Mesothelial cell of epicardium (in vitro differentiated cells): ENCODE measurements at places on chromosomes 3 and 15.
A peak's percentile ranks its signal among the peaks of the same experiment; 100 is the strongest.

GRCh38 chr3:42991341-42992315 is 12.5 kb downstream of the GASK1A start:
- no peak for DNase-seq

GRCh38 chr3:71226565-71227269 is 356.8 kb downstream of the FOXP1 start:
- DNase-seq: no peak

- no peak for DNase-seq
Observed at GRCh38 chr3:61903931-61904657, 342.7 kb downstream of the PTPRG start.

DNA sequence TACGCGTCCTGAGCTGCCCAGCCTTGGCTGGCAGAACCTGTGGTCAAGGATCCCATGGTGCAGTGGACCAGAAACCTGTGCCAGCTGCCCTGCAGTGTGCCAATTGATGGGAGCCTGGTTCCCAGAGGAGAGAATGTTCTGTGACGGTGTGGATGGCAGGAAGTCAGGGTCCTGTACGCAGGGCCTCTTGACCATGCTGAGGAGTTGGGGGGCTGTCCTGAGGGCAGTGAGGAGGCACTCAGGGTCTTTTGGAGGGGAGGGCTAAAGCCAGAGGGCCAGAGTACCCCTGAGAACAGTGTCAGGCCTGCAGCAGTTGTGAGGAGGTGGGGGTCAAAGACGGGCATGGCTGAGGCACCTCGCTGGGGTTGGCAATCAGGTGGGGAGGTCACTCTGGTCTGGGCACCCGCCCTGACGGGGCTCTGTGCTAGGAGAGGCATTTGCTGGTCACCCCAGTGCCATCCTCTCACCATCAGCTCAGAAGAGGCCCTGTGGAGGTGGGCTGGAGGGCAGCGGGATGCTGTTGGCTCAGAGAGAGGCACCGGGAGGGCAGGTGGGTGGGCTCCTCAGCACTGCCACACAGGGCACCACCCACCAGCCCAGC is 61.0 kb downstream of the SCN5A start:
- DNase-seq: peak; percentile 27

DNA sequence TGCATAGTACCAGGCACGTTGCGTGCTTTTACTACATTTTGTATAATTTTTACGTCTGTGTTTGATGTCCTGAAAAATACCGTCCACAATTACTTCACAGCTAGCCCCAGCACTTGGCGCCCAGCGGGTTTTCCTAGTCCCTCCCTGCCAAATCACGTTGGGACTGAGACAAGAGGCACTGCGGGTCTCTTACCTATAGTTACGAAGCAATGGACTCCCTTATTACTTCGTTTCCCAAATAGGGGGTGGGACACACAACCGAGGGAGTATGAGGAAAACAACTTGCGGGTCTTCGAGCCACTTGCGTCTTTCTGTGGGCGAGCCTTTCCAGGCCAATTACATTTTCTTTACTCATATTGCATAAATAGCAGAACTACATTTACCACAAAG is 620 bp upstream of the CMSS1 start:
- no peak for DNase-seq
